ENCODE measurements at places on chromosomes 4 and X. TPM values are rescaled to one million over a fixed set of nuclear protein-coding genes. Genes with fewer than 3 reads are reported as not detected.

DNA sequence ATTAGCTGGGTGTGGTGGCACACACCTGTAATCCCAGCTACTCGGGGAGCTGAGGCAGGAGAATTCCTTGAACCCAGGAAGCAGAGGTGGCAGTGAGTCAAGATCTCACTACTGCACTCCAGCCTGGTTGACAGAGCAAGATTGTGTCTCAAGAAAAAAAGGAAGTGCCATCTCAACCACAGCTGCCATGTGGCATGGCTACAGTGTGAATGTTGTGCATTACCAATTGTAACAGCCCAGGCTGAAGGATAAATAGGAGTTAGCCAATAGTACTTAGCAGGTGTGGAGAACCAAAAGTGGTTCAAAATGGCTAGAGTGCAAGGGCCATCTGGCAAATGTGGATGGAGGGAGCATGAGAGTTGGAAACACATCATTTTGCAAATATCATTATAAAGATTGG lies 28.9 kb downstream of the SLC25A5 start:
- DNase-seq = no peak

DNA sequence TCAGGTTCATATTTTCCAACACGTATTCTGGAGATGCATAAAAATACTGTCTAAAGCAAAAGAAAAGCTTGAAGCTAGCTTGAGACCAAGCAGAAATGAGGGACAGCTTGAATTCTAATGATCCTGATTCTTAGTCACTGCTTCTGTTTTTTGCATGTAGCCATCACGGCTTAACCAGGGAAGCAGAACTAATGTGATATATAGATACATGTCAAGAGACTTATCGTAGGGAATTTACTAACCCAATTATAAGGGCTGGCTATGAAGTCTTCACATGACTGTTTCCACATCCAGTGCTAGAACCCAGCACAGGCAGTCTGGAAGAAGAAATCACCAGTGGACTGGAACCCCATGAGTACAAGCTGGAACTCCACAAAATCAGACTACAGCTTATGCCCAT lies 85.2 kb upstream of the SLIT2 start:
- DNase-seq = no peak

The SPON2 gene
- 22.8 TPM for total RNA-seq

- DNase-seq = no peak
Observed at GRCh38 chr4:176198316-176198903, 3.0 kb upstream of the SPATA4 start.

DNA sequence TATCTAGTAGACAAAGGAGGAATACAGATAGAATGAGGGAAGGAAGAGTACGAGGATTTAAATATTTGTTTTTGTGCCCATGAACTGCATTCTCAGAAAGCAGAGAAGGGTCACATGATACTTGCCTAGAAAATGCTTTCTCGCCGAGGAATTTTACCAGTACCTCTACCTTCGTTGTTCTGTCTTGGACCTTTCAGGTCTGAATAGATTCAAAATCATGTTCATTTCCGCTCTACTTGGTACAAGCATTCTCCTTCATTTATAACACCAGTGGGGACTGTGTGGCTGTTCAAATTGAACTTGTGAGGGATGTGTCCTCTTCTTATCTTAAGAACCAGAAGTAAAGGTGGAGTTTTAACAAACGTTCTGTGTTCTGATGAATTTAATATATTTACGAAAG lies 1.9 kb downstream of the USP38 start:
- no peak for DNase-seq

The UBE2A gene
- total RNA-seq = 61.9 TPM

Measured in left ventricle myocardium superior (tissue), 1 donor.